ENCODE measurements at places on chromosomes 3 and 15.
A peak's percentile ranks its signal among the peaks of the same experiment; 100 is the strongest.

GRCh38 chr3:10692039-10692622 lies 123.9 kb upstream of the SLC6A11 start:
- DNase-seq, result no peak

DNA sequence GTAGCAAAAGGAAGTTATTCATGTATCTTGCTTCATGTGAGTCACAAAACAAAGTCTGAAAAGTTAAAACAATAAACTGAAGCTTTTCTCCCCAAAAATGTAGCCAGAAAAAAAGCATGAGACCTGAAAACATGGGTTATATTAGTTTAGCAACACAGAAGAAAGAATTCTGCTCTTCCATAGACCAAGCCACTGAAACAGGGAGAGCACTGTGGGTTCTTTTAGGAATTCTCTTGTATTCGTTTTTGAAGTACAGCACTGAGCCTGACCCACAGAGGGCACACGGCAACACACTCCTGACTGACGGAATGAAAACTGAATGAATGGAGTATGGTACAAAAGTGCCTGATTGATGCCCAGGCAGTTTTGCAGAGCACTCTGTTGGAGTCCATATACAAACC lies 66.6 kb downstream of the TM4SF4 start:
- no peak for DNase-seq

- no peak for DNase-seq
These were observed 22.6 kb upstream of the FILIP1L start for GRCh38 chr3:100136921-100137320.

DNA sequence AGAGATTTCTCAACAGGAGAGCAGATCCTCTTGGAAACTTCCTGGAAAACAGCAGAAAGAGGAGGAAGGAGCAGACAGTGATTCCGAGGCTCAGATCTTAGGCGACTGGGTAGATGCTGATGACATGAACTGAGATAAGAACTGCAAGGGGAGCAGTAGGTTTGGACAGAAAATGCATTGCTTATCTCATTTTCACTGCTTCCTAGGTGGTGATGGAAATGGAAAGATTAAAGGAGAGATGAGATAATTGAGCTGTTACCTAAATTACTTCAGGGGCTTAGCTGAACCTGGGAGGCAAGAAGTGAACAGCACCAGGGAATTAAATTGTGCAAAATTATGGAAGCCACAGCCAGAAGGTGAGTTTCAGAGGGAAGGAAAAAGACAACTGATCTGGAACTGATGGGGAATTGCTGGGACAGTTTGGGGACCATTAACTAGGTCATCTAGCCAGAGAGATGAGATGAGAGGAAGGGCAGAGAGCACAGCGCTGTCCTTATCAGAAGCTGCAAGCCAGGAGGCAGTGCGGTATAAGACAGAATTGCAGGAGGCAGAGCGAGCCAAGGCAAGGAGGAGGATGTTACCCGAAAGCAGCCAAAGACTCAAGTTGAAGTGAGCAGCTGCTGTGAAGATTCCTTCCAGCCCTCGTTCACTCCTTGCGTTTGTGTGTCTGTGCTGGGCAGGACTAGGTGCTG lies 140.4 kb downstream of the SRGAP3 start:
- DNase-seq, result no peak

GRCh38 chr3:29718661-29719065 lies 437.8 kb downstream of the RBMS3 start:
- DNase-seq, result no peak

DNA sequence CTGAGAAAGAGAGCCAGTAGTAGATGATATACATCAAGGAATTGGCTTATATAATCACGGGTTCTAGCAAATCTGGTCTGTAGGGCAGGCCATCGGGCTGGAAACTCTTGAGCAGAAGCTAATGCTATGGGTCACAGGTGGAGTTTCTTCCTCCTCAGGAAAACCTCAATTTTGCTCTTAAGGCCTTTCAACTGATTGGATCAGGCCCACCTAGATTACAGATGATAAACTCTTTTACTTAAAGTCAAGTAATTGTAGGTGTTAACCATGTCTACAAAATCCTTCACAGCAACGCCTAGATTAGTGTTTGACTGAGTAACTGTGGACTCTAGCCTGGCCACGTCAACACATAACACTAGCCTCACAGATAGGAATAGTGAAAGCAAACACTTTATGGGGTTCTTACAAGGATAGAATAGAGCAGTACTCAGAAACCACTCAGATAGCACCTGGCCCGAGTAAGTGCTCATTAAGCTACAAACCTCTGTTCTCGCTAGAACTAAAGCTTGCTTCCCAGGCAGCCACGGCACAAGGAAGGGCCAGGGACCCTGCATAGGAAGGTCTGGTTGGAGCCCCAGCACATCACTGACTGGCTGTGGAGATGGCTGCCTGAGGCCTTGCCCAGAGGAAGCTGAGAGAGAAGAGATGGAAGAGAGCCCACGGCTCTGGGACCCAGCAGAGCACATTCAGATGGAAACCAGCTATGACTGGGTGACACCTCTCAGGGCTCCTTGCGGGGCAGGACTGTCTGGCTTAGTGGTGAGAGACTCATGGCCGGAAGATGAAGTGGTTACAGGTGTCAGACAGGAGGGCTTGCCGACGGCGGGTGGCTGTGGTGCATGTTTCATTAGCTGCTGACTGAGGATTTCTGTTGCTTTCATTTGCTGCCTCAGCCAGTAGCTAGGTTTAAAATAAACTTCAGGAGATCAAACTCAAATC lies 202.5 kb upstream of the TLE3 start:
- peak; percentile 80 for DNase-seq

DNA sequence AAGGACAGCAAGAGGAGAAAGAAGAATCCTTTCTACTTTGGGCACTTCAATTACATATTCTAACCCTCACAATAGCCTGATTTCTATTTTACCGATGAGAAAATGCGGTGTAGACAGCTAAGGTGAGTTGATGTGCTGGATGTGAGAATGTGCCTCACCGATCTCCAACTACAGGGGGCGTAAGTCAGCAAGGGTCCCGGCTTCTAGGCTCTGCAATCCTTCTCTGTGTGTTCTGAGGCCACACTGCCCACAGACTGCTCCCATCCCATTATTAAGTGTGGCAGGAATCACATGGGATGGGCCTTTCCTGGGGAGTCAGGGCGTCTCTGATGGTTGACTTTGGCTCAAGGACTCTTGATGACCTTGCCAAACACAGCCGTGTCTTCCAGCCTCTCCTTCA lies 23.6 kb upstream of the RPL35A start:
- no peak for DNase-seq

- DNase-seq, result no peak
These were observed 226.6 kb downstream of the ALCAM start for GRCh38 chr3:105593315-105593714.

GRCh38 chr3:116842254-116842957 lies 132.8 kb downstream of the TUSC7 start:
- no peak for DNase-seq

DNA sequence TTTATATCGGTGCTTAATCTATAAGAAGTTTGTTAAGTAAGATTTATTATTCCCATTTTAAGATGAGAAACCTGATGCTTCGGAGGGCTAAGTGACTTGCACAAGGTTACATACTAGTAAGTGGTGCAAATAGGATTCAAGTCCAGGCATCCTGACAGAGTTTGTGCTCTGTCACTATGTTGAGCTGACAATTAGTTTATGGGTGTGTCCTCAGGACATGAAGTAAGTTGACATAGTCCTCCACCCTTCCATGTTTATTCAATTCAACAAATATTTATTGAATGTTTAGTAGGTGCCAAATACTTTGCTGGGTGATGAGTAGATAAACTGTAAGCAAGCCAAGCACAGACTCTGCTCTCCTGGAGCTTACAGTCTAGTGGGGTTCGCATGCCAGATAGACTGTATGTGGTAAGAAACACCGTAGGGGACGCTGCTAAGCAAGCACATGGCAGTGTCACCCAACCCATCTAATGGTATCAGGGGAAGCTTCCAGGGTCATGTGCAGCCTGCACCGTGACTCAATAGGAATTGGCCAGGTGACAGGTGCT lies 342.7 kb upstream of the SATB1 start:
- DNase-seq, result no peak

DNA sequence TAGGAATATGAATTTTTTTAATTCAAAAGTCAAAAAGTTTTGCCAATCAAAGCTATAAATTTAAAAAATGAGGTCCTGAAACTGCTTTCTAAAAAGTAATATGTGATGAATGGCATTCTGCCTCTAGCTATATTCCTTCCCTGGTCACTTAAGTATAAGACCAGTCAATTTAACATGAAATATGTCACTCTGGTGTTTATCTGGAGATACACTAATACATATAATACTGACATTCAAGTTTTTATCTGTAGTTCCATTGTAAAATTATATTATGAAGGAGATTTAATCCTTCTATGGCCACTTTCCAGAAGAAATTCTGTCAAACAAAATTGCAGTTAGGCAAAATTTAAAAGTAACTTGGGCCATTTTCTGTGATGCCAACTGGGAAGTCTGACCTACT lies 236.8 kb downstream of the CNTN3 start:
- DNase-seq, result no peak

- DNase-seq, result no peak
These were observed 399.4 kb upstream of the ATP11B start for GRCh38 chr3:182393830-182394367.

GRCh38 chr15:37581866-37582532 lies 352.4 kb upstream of the TMCO5A start:
- no peak for DNase-seq

- no peak for DNase-seq
These were observed 37.1 kb downstream of the PHC3 start for GRCh38 chr3:170144437-170144843.

- DNase-seq, result no peak
These were observed 96.5 kb downstream of the SUCLG2 start for GRCh38 chr3:67557848-67558355.

GRCh38 chr15:85168642-85169173 lies 187.1 kb downstream of the PDE8A start:
- peak; percentile 3 for DNase-seq

DNA sequence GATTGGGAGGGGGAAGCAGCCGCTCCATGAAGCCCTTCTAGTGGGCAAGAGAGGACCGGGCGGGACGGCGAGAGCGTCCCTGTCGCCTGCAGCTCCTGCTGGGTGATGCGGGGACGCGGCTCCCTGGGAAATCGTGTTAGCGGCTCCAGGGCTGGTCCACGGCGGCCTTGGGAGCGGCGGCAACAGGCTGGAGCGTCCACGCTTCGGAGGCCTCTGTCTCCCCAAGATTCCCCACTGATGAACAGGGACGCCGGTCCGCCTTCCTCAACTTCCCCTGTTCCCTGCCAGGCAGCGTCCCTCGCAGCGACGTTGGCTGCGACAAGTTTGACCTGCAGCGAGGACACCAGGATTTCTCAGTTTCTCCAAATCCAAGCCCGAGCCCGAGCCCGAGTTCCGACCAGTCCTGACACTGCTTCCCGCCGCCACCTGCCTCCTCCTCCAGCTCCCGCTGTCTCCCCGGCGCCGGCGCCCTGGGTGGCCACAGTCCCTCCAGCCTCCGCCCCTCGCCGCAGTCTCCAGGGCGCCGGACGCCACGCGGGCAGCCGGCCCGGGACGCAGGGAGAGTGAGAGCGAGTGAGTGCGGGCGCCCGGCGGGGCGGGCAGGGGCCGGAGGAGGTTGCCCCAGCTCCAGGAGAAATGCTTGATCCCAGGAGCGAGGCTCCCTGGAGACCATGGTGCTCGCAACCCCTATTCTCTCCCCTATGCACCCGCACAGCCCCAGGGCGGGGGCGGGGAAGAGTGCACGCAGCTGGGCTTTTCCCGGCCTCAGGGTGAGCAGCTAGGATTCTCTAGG lies 78.1 kb upstream of the RNF7 start:
- no peak for DNase-seq

DNA sequence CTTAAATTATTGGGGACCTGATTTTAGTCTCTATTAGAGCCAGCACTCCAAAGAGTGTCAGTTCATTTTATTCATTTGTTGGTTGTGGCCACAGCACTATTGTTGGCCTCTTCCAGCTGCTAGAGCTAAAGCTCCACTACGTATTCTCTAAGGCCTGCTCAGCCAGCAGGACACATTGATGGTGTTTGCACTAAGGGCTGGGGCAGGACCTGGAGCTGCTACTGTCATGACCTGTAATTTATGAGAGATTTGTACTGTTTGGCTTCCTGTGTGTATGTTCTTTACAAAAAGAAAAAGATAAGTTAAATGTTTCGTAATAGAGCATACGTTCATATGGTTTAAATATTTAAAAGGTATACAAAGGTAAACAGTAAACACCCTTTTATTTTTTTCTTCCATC lies 8.1 kb downstream of the GFM1 start:
- DNase-seq, result no peak

DNA sequence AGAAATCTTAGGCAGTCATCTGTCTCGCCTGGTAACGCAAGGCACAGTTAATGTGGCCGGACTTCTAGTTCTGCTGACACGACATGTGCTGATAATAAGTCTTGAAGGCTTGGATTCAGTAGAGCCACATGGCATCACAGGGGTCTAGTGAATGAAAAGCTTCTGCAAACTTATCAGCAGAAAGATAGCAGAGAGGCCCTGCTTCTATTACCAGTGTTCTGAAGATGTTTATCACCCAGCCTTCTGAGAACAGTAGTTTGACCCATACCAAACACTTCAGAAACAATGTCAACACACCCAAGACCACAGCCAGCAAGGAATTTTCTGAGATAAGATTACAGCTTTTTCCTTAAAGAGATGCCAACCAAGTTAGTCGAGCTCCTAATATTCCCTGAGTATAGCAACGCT lies 102.7 kb upstream of the UMPS start:
- no peak for DNase-seq

- no peak for DNase-seq
These were observed 82.7 kb downstream of the RARB start for GRCh38 chr3:25510797-25511196.

GRCh38 chr15:78811825-78812183 lies 540 bp upstream of the ADAMTS7 start:
- no peak for DNase-seq

- no peak for DNase-seq
These were observed 24.2 kb upstream of the HACD2 start for GRCh38 chr3:123609063-123609462.

- no peak for DNase-seq
These were observed 51.9 kb downstream of the EPHB1 start for GRCh38 chr3:134846911-134847317.

DNA sequence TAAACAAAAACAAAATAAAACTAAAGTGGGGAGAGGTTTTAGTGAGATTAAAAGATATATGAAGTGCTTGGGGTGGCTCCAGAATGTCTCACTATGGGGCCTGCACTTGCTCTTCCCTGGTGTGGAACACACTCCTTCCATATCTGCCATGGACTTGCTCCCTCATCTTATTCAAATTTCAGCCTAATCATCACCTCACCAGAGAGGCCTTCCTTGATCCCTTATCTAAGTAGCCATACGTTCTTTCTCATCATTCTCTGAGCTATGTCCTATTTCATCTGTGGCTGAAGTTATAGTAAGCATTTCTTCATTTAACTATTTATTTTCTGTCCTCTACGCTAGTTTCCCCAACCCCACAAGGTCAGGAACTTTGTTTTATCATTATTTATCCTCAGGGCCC lies 511.7 kb downstream of the NTRK3 start:
- DNase-seq, result no peak

GRCh38 chr3:31704156-31704555 lies 171.4 kb downstream of the STT3B start:
- no peak for DNase-seq

- no peak for DNase-seq
These were observed 8.1 kb downstream of the FAM131A start for GRCh38 chr3:184345317-184346144.
